ENCODE measurements at places on chromosomes 6 and 20. TPM values are rescaled to one million over a fixed set of nuclear protein-coding genes. Genes with fewer than 3 reads are reported as not detected.

Gene TBX18
- 1.6 TPM for total RNA-seq

Gene TGM3
- total RNA-seq: not detected

Gene CCM2L
- total RNA-seq: 16.7 TPM

Gene SLC22A2
- total RNA-seq: not detected

Gene KIF6
- total RNA-seq: not detected

Gene EFCAB8
- under 0.01 TPM for total RNA-seq

Gene SLC22A1
- 0.65 TPM for total RNA-seq

Gene ARMC12
- not detected for total RNA-seq

Gene PTGIS
- total RNA-seq: 5.9 TPM

Gene CST4
- total RNA-seq: not detected

Gene VSX1
- total RNA-seq: not detected

Gene PTPRT
- not detected for total RNA-seq

Gene ZC2HC1B
- total RNA-seq: not detected

Gene MYT1
- total RNA-seq: not detected

Gene CNR1
- total RNA-seq: 1.3 TPM

Gene NKAPL
- 0.57 TPM for total RNA-seq

Gene WFDC10B
- total RNA-seq: not detected

Gene HBS1L
- total RNA-seq: 68.9 TPM

Gene IRF4
- 0.29 TPM for total RNA-seq

Gene KCNG1
- 2.0 TPM for total RNA-seq

Gene RCAN2
- 1.5 TPM for total RNA-seq

Gene SLC22A3
- not detected for total RNA-seq

Gene GSTA3
- not detected for total RNA-seq

Gene SLC35B2
- total RNA-seq: 76.8 TPM

Gene QRSL1
- total RNA-seq: 10.1 TPM

Gene LY6G6D
- not detected for total RNA-seq

Gene COL12A1
- total RNA-seq: 19.3 TPM

Gene ASCC3
- 105 TPM for total RNA-seq

Gene RNF5
- total RNA-seq: 52.3 TPM

Gene TAF11
- total RNA-seq: 30.4 TPM

Gene MICB
- 24.3 TPM for total RNA-seq

Gene RAMACL
- 6.2 TPM for total RNA-seq

Gene STAU1
- 84.3 TPM for total RNA-seq

Gene ENPP4
- total RNA-seq: 8.0 TPM

Gene MOG
- total RNA-seq: not detected

Gene CRISP2
- total RNA-seq: not detected

Gene MUC22
- total RNA-seq: not detected

Gene BACH2
- total RNA-seq: 2.9 TPM

Gene SYTL3
- 1.3 TPM for total RNA-seq

Gene ZKSCAN3
- 3.6 TPM for total RNA-seq

Gene MTHFD1L
- total RNA-seq: 66.0 TPM

Gene JARID2
- total RNA-seq: 11.8 TPM

Gene LPA
- total RNA-seq: not detected

Gene DUSP15
- total RNA-seq: 0.65 TPM

Gene SAMD3
- not detected for total RNA-seq

Gene BHLHE23
- not detected for total RNA-seq

Gene SPATS1
- total RNA-seq: not detected

Gene SLC26A8
- total RNA-seq: not detected

Gene ASIP
- not detected for total RNA-seq

Gene LTV1
- total RNA-seq: 21.7 TPM

Gene EDN1
- 379 TPM for total RNA-seq

Gene TBC1D7
- total RNA-seq: 20.6 TPM

Gene MAPK14
- 89.3 TPM for total RNA-seq

Gene EDN3
- not detected for total RNA-seq

Gene ANKEF1
- 3.3 TPM for total RNA-seq
